ENCODE measurements at places on chromosomes 16 and 17.
A peak's percentile ranks its signal among the peaks of the same experiment; 100 is the strongest.

- no peak for DNase-seq
Measured at GRCh38 chr16:56815721-56816120, 49.3 kb upstream of the SLC12A3 start.

DNA sequence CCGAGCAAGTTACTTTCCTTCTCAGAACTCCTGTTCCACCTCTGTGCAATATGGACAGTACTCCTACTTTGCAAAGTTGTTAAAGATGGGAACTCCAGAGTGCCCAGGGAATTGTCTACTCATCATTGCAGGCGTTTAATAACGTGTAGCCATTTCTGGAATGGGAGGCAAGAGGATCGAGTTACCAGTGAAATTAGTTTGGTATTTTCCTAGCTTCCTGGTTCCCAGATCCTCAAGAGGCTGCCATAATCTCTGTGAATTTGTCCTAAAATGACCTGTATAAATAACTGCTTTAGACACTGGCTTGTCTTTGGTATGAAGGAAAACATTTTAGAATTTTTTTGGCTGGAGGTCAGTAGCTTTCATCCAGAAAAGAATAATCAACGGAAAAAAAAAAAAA lies 27.7 kb downstream of the WWOX start:
- DNase-seq = no peak

GRCh38 chr16:89481356-89481955 lies 8.9 kb downstream of the ANKRD11 start:
- DNase-seq = no peak

- DNase-seq = peak; percentile 56
Measured at GRCh38 chr16:55569025-55569424, 2.5 kb downstream of the CAPNS2 start.

- DNase-seq = no peak
Measured at GRCh38 chr17:56727876-56728617, 105.7 kb downstream of the C17orf67 start.

DNA sequence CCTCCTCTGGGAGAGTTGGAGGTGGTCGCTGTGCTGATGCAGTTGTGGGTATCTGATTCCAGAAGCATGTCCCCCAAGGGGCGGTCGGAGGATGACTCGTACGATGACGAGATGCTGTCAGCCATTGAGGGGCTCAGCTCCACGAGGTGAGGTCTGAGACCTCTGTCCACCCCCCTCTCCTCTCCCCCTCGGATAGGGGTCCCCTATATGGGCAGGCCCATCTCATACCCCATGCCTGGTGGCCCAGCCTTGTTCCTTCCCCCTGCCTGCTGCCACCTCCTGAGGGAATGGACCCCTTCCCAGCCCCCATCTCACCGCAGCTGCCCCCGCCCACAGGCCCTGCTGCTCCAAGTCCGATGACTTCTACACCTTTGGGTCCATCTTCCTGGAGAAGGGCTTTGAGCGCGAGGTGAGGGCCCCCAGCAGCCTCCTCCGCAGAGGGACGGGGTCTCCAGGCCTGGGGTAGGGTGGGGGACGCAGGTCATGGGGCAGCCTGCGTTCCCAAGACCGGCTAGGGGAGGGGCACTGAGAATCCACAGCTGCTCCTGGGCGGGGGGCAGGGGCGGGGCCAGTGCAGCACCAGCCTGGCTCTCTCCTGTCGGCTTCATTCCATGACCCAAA lies 39.2 kb downstream of the ADCY7 start:
- no peak for DNase-seq

GRCh38 chr17:77120868-77121267 lies 19.9 kb upstream of the SEC14L1 start:
- no peak for DNase-seq

GRCh38 chr17:32636598-32637218 lies 149.9 kb downstream of the CDK5R1 start:
- DNase-seq = no peak

DNA sequence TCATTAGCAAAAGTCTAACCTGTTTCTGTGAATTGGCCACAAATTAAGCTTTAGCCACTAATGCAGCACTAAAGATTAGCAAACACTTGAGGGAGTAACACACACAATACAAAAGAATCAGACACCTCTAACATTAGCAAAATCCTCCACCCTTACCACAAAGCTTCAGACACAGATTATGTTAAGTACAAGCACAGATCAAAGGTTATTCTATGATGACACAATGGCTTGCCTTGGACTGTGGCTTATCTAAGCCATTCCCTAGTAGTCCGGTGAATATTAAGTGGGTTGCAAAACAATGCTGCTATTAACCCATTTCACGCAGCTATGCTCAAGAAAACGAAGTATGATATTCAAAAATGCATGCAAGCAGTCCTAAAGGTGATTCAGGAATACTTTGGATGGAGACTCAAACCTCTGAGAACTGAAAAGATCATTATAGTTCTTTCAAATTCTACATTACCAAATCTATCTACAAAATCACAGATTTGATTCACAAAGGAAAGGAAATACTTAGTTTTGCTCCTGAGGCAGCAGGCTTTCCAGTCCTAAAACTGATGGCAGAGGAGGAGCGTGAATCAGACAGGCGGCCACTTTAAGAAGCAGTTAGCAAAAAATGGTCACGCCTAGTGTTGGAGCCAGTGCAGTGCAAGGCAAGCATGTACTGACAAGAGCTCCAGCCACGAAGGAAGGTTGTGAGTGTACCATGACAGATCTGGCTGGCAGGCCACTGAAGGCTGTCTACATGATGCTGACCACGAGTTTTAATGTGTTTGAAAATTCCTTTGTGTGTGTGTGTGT lies 67.2 kb downstream of the PARN start:
- DNase-seq = no peak

DNA sequence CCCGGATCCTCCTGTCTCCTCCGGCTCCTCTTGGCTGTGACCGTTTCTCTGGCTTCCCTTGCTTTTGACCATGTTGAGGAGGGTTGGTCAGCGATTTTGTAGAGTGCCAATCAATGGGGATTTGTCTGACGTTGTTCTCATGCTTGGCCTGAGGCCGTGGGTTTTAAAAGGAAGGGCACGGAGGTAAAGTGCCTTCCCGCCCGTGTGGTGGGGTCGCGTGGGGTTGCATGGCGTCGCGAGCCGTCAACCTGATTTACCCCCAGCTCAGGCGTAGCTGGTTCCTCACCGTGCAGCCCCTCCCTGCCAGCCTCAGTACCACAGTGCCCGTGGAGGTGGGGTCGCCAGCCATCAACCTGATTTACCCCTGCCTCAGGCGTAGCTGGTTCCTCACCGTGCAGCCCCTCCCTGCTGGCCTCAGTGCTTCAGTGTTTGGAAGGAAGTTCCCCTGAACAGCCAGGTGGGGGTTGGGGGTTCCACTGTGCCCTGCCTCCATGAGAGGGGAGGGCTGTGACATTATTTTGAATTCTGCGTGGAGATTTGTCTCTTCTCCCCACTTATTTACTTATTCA lies 5.0 kb downstream of the TPSAB1 start:
- no peak for DNase-seq
